ENCODE measurements at places on chromosomes 1 and 21.

GRCh38 chr1:2108213-2108876, 58.1 kb downstream of the PRKCZ start:
- DNase-seq: peak; percentile 64

DNA sequence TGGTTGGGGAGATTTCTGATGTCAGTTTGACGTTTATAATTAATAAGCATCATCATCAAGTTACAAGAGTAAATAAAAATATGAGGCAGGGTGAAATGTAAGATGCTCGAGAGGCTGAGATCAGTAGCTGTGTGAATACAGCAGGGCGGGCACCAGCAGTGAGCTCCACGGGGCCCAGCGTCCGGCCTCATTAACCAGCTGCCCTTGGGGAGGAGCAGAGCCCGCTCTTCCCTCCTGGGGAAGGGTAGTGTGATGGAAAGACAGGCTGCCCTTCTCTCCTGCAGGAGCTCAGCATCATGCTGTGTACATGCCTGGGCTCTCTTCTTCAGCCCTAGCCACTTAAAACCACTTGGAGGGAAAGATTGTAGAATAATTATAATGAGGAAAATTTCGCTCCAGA, 23.4 kb downstream of the PDE9A start:
- no peak for DNase-seq

- DNase-seq: peak; percentile 74
Observed at GRCh38 chr1:209435654-209436566, 147.6 kb upstream of the CAMK1G start.

- DNase-seq: no peak
Observed at GRCh38 chr1:239858057-239858456, 233.6 kb upstream of the FMN2 start.

GRCh38 chr21:15848634-15849560, 119.1 kb downstream of the USP25 start:
- DNase-seq: no peak

DNA sequence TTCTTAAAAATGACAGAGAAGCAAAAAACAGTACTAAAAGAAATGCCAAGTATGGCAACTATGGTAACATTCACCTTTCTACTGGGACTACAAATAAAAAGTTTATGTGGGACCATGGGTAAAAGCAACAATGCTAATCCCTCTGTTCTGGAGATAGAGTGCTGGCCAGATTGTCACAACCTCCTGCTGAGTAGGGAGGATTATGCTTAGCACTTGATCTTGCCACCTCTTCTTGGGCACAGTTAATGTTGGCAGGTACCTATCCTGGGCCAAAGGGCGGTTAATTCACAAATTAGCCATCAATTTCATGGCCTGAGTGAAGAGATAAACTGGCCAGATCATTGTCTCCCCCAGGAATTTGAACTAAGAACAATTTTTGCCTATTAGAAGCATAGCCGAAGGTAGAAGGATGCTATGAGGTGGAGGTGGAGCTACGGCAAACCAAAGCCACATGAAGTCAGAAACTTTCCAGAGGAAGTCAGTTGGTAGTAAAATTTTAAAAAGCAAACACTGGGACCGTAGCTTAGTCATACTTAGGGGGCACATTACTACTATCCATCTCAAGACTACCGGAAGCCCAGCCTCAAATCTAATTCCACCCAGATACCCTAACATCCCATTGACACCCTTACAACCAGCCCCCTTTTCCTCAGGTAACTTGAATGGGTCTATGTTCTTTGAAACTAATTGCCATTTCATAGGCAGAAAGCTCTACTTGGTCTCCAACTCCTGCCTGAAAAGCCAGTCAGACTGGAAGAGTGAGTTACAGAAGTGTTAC, 2.7 kb downstream of the SCYL3 start:
- DNase-seq: no peak

DNA sequence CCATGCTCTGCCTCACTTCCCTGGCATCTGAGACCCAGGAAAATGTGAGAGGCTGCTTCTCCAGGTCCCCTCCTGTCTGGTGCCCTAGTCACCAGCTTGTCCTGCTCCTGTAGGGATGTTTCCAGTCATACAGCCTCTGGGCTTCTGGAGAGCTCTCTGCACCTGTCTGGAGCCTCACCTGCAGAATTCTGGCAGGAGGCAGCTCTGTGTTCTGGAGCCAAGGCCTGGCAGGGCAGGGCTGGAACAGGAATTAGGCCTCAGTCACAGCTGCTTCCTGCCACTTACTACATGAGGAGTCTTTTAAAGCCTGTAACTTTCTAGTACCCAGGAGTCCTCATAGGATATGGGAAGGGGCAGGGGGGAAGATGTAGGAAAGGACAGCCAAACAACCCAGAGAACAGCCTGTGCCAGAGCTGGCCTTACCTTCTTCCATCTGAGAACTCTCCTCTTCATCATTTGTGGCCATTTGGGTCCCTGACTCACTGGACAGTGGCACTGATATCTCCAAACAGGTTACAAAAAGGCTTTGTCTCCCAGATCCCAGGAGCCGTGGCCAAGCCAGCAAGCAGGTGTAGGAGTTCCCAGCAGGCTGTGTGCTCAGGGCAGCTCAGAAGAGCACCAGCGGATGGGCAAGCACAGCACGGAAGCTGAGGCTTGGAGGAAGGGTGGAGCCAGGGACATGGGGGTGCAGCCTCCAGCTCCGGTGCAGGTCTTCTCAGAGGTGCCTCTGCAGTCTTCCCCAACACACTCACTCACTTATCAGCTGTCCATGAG, 31.4 kb upstream of the ARTN start:
- no peak for DNase-seq

DNA sequence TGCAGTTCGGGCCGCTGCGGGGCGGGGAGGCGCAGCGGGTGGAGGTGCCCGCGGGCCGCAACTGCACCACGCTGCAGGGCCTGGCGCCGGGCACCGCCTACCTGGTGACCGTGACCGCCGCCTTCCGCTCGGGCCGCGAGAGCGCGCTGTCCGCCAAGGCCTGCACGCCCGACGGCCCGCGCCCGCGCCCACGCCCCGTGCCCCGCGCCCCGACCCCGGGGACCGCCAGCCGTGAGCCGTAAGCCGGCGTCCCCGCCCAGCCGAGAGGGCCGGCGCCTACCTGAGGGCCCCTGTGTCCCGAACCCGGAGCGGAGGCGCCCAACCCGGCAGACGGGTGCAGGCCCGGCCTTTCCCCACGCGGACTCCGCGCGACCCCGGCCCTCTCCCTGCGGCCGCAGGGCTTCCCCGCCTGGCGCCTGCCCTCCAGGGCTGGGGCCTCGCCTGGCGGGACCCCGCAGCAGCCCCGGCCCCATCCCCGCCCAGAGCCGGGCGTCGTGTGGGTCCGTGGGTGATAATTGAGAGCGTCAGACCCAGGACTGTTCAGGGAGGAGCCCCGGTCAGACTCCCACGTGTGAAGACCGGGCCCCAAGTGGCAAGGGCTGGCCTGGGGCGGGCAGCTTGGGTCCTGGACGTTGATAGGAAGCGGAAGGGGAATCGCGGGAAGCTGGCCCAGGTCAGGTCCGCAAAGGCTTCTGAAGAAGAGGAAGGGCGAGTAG, 4.2 kb downstream of the VWA1 start:
- DNase-seq: no peak

DNA sequence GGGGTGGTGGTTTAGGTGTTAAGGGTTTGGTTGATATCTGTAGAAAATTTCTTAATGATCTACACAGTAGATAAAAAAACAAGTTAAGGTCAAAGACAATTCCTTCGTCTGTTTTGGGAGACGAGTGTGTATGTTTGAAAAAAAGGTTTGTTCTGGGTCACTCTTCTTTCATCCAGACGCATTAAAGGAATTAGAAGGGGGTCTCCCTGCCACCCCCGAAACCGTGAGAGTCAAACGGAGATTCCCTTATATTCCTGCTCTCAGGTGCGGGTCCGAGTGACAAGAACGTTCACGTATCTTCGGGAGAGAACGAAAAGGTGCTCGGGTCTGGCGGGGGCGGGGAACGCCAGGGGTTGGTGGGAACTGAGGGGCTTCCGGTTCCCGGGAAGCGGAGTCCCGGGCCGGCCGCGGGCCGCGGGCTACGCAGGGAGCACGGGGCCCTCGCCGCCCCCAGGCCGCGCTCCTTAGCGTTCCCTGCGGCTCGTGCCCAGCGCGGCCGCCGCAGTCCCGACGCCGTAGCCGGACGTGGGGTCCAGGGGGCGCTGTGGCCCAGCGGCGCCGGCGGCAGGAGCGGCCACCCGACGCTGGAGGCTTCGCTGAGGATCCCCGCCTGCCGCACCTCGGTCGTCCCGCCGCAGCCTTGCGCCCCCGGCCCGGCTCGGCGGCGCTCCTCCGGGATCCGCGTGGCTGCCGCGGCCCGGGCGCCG, at the start of gene ZFYVE9:
TSS of gene ZFYVE9 (plus strand) at position 577 of the 707 bp plus-strand sequence. CDS start 91,118 bp downstream, outside the sequence.
- peak; percentile 88 for DNase-seq

DNA sequence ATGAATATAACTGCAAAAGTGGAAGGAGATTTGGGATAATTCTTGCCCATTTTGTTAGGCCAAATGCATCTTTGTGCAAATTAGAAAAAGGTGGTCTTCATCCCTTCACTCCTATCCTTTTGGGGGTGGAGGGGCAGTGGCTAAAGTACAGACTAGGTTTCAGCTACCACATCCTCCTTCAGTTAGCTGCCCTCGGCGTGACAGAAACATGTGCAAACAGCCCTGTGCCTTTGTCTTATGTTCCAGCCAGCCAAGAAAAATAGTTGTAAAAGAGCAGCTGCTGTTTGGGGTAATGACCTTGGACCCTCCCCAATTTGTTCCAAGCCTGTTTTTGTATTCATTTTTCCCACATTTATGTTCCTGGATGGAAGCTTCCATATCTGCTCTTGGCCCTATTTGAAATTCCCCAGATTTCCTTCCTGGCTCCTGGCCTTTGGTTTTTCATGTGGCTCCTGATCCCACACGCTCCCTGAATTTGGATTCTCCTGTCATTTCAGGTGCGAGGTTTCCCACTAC, 8.3 kb upstream of the LGALS8 start:
- DNase-seq: peak; percentile 42

GRCh38 chr1:84600796-84601195, 26.6 kb upstream of the CTBS start:
- DNase-seq: no peak

GRCh38 chr1:200625381-200625824, 4.9 kb upstream of the KIF14 start:
- DNase-seq: no peak

DNA sequence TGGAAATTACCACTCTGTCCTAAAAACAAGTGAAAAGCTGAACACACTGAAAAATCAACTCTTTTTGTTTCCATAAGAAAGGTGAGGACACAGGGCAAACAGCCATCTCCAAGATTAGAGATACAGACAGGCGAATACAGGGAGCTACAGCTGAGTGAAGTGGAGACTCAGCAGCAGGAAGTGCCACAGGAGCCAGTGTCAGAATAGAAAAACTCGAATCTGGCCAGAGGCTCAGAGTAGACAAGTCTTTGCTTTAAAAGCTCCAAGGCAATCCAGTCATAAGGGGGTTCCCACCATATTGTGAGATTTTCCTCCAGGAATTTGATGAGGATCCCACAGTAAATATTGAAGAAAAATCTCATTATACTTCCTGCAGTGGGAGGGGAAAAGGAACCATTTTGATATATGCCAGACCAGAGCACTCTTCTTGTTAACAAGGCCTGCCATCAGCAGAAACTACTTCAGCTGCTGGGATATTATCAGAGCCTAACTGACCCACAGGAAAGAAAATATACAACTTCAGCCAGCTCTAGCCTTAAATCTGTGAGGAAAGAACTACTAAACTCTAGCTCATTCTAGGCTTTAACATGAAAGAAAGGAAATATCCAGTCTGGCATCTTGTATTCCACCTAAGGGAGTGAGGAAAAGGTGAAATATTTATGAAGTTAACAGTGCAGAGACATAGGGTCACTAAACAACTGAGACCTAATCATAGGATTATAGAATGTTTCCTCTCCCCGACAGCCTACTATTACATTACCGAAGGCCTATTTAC, 256.2 kb upstream of the OLFM3 start:
- no peak for DNase-seq

GRCh38 chr1:53155534-53155933, 13.1 kb upstream of the SLC1A7 start:
- DNase-seq: no peak

- no peak for DNase-seq
Observed at GRCh38 chr1:1938613-1939295, 19.7 kb upstream of the TMEM52 start.

DNA sequence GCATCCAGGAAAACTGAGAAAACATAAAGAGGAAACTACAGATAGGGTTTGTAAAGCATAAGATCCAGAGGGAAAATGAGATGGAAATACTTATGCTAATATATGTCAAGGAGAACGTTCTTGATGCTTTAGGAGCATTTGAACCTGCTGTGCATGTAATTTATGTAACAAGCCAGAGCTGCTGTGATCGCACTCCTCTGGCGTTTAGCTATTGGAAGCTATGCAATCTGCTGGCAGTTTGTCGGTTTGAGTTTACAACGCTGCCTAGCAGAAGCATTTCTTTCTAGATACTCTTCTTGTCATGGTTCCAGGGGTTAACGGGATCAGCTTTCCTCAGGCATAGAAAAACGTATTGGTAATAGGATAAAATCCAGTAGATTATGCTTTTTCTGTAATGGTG, 182.7 kb downstream of the KCNH1 start:
- no peak for DNase-seq

DNA sequence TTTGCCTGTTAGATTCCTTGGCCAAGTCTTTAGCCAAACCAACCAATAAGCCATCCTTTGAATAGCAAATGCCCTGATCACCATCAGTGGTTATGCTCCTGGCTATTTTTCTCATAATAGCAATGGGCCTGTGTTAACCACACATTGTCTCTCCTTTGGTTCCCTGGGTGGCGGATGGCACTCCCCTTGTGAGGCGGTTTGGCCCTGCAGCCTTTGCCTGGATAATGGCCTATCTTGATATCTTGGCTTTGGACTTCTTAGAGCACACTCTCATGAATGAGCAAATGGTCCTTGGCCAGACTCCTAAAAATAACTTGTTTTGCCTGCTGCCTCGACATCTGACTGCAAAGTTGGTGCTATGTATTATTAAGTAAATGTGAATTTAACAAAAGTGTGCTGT, 22.4 kb upstream of the ZBTB18 start:
- DNase-seq: no peak

DNA sequence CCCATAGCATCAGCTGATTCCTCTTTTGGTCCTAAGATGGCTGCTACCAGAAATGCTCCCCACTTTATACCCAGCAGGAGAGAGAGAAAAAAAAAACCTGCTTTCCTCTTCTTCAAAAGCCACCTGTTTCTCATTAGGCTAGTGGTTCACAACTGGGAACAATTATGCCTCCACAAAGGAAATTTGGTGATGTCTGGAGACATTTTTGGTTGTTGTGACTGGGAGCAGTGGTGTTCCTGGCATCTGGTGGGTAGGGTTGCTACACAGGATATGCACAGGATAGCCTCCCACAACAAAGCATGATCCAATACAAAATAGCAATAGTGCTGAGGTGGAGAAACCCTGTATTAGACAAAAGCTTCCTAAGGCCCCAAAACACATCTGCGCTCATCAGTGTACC, 38.5 kb upstream of the SGIP1 start:
- no peak for DNase-seq

DNA sequence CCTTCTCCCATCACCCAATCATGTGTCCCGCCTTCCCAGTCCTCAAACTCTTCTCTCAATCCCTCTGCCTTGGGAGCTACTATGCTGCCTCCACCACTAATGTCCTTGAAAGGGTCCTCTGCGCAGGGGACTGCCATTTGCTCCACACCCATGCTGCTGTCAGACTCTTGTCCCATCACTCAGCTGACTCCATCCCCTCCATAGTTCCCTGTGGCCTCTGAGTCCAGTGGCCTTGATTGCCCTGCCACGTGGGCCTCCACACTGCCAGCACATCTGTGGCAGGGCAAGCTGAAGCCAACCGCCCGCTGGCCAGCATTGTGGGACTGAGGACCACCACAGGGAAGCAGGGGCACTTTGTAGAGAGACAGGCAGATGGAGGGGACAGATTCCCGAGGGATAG, 1.3 kb upstream of the TNNT2 start:
- DNase-seq: no peak
